Effector CD4-positive, alpha-beta T cell (primary cell): ENCODE measurements at places on chromosomes 4 and X.
A peak's percentile ranks its signal among the peaks of the same experiment; 100 is the strongest.

- peak; percentile 65 for DNase-seq
Measured at GRCh38 chrX:40176351-40177116, 78.8 kb upstream of the BCOR start.

DNA sequence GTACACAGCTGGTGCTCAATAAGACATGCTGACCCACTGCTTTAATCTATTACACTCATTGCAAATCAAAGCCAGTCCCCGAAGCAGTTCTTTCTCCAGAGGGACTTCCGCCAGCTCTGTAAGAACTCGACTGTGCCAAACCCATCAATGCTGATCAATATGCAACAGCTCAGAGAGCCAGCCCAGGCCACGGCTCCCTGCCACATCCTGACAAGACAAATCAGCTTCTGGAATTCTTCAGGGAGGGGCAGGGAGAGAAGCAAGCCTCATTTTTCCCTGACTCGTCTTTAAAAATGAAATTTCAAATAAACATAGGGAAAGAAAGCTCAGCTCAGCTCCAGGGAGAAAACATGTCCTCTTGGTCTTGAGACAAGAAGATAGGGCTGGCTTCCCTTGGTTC, 5.3 kb upstream of the ADRA2C start:
- DNase-seq, result no peak

GRCh38 chr4:20272411-20272872, 20.7 kb downstream of the SLIT2 start:
- DNase-seq, result no peak

- no peak for DNase-seq
Measured at GRCh38 chr4:98117363-98117762, 25.9 kb downstream of the STPG2 start.

DNA sequence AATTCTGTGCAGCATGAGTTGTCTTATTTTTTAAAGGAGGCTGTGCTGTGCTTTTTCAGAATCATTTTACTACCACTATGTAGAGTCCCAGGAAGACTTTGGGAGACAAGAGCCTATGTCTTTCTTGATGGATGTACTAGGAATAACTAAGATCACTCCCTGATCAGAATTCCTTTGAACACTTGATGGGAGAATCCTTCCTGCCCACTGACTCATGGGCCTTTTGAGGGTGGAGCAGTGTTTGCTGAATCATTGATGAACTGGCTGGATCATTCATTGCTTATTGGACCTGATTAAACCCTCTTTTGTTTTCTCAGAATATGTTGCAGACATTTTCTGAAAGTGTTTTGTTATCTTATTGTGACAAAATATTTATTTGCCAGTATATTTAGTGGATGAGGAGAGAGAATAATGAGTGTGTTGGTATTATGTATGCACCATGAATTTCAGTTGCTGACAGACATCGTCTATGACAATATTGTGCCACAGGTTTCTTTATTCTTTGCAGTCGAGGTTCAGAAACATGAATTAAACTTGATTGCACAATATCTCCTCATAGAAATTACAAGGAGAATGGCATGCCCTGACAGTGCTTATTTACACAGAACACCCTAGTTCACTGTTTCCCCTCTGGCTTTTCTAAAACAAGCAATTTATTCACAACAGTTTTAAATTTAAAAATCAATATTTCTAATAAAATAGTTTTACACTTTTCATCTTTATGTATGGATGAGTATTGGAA, 36.3 kb downstream of the POU4F2 start:
- no peak for DNase-seq

DNA sequence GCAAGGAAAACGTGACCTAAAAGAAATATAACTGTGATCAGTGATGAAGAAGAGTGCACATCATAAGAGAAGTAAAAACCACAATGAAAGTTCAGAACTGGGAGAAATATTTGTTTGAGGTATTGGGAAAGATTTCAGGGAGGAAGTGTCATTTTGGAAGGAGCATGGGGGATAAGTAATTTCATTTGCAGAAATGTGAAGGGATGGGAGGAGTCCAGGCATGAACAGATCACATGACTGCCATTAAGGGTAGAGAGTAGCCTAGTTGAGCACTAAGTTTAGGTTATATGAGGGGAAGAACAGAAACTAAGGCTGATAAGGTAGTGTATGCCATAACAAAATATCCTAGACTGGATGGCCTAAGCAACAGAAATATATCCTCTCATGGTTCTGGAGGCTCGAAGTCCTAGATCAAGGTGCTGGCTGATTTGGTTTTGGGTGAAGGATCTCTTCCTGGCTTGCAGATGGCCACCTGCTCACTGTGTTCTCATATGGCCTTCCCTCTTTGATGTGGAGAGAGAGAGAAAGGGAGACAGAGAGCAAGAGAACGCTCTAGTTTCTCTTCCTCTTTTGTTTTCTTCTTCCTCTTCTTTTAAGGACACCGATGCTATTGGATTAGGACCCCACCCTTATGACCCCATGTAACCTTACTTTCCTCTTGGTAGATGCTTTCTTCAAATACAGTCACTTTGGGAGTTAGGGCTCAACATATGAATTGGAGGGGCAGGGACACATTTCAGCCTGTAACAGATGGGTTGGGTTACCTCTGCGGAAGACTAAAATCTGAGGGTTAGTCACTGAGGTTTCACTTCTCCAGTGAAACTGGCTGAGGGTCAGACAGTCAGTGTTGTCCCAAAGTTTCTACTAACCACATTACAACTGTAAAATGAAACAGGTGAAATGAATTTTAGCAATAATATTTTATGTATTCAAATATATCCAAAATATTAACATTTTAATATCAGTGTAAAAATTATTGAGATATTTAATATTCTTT, 77.9 kb downstream of the EGF start:
- DNase-seq, result no peak

DNA sequence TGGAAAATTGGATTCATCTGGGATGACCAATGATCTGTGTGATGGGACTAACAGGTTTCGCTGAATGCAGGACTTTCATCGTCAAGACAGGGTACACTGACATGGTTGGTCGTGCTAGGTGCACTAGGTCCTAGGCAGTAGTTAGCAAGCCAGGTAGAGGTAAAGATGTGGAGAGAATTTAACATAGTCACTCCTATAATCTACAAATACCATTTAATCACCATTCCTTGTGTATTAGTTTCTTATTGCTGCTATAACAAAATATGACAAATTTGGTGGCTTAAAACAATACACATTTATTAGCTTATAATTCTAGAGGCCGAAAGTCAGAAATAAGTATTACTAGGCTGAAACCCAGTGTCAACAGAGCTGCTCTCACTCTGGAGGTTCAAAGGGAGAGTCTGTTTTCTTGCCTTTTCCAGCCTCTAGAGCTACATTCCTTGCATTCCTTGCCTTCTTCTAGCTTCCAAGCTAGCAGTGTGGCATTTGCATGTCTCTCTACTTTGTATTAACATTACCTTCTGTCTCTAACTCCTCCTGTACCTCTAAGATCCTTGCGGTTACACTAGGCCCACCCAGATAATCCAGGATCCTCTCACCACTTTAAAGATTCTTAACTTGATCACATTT, 98.7 kb upstream of the GRIA3 start:
- no peak for DNase-seq
